Right cardiac atrium (tissue), 5 donors: ENCODE measurements at places on chromosomes 1 and 21. TPM values are rescaled to one million over a fixed set of nuclear protein-coding genes. Genes with fewer than 3 reads are reported as not detected.

Gene ADORA1
- 23.5 TPM for total RNA-seq

Gene HECTD3
- 17.7 TPM for total RNA-seq

Gene TRAF3IP3
- 0.91 TPM for total RNA-seq

Gene ADGRL4
- 11.4 TPM for total RNA-seq

Gene DRAM2
- total RNA-seq, result 37.9 TPM

Gene SHCBP1L
- total RNA-seq, result not detected

Gene TRIM63
- total RNA-seq, result 163 TPM

Gene ARHGEF10L
- total RNA-seq, result 56.4 TPM

Gene BLACAT1
- not detected for total RNA-seq

Gene ERG
- 16.7 TPM for total RNA-seq

Gene EPHX1
- 65.0 TPM for total RNA-seq

Gene RIPPLY3
- not detected for total RNA-seq

Gene SIM2
- total RNA-seq, result not detected

Gene PSRC1
- 2.6 TPM for total RNA-seq

Gene LPAR3
- total RNA-seq, result 40.0 TPM
